ENCODE measurements at places on chromosomes 7 and 10.

- DNase-seq: no peak
These were observed 129.3 kb upstream of the ACBD5 start for GRCh38 chr10:27369880-27370279.

DNA sequence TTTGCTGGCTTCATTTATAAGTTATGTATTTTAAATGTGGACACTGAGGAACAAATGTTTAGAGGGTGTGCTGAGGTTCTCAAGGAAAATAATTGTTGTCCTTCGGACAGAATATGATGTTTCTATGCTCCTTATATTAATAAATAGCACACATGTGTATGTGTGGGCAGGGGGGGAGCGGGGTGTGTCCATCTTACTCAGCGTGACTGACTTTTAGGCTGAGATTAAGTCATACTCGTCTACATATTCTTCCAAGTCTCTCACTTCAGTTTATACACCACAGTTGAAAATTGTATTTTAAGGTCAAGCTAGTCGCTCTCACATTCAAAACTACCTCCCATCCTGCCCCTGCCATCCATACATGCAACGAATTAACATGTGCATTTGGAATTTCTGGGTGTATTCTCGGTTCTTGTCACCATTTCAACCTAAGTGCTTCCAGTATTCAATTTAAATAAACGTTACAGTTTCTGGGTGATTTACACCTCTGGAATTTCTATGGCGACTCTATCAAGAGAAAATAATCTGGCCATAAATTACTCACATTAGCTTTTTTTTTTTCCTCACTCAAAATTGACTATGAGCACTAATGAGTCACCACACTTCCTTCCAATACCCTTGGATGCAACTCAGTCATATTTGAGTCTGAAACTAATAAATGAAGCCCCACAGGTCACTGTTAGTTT lies 3.3 kb downstream of the PCDH15 start:
- no peak for DNase-seq

GRCh38 chr7:151060113-151060415 lies 675 bp downstream of the SLC4A2 start:
- DNase-seq: no peak

- DNase-seq: no peak
These were observed 130.0 kb downstream of the TES start for GRCh38 chr7:116340201-116340847.

GRCh38 chr7:72275382-72276070 lies 136.6 kb downstream of the CALN1 start:
- DNase-seq: no peak

GRCh38 chr10:51005551-51005950 lies 68.7 kb upstream of the PRKG1 start:
- DNase-seq: no peak

DNA sequence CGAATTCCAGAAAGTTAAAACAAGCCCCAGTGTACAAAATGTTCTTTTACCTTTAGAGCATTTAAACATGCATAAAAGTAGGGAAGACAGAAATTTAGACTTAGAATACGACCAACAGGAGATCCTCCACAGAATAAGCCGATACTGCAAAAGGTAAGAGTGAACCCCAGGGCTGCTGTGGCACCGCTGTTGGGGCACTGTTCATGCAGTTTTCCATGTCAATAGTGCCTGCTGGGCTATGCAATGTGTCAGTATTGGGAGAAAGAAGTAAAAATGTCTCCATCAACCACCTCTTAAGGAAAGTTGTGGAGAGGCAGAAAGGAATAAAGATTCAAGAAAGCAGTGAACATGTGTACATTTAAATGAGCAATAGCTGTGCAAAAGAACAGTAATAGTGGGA lies 326.5 kb upstream of the SEMA3C start:
- DNase-seq: no peak

- DNase-seq: no peak
These were observed 22.3 kb downstream of the CACUL1 start for GRCh38 chr10:118732245-118733165.

GRCh38 chr7:116354546-116355423 lies 144.4 kb downstream of the TES start:
- DNase-seq: no peak

GRCh38 chr10:94496010-94496409 lies 49.6 kb upstream of the HELLS start:
- no peak for DNase-seq

- no peak for DNase-seq
These were observed 24.4 kb upstream of the VSIR start for GRCh38 chr10:71797533-71798307.

DNA sequence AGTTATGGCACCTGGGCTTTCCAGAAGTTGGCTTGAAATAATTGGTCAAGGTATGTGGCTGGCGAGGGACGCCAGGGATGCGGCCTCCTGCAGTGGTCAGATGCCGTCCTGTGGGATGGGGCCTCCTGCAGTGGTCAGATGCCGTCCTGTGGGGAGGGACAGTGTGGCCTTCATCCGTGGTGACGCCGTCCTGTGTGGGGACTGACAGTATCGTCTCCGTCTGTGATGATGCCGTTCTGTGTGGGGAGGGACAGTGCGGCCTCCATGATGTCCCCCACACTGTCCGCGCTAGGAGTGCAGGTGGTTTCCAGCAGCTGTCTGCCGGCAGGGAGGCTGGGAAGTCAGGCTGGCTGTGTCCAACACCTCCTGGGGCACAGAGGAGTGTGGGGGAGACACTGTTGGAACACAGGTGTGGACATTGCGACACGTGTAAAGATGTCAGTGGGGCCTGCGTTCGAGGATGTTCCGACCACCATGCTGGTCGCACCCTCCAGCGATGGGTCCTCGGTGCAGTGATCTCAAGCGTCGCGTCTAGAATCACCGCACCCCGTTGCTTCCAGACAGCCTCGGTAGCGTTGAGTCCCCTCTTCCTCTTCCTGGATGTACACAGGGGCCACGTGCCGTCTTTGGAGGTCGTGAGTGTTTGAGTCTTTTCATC lies 52.6 kb downstream of the INPP5A start:
- no peak for DNase-seq

- no peak for DNase-seq
These were observed 163.7 kb downstream of the WNT2 start for GRCh38 chr7:117158941-117159697.

GRCh38 chr7:23600236-23600635 lies 3.1 kb downstream of the CCDC126 start:
- DNase-seq: no peak
